H1 (cell line): ENCODE measurements at places on chromosomes 7 and 10. TPM values are rescaled to one million over a fixed set of nuclear protein-coding genes. Genes with fewer than 3 reads are reported as not detected.

The CYP3A7 gene
- total RNA-seq: not detected in 2 replicates

The CLCN1 gene
- 0.33 and 0.41 TPM in 2 replicates for total RNA-seq

The SLC16A9 gene
- 11.2 and 11.6 TPM in 2 replicates for total RNA-seq

The PTTG1IP2 gene
- not detected in 2 replicates for total RNA-seq

The DDX50 gene
- total RNA-seq: 36.5 and 39.0 TPM in 2 replicates

The PNLIPRP3 gene
- total RNA-seq: not detected in 2 replicates

The FRMPD2 gene
- 0.07 and 0.10 TPM in 2 replicates for total RNA-seq

The HOXA10 gene
- total RNA-seq: not detected in 2 replicates

The ACSM6 gene
- 0.27 TPM in 1 of 2 replicates, not detected in the other for total RNA-seq

The PVRIG gene
- total RNA-seq: not detected in 2 replicates

The DMBT1 gene
- total RNA-seq: not detected in 2 replicates

The LAMB1 gene
- 37.2 and 38.5 TPM in 2 replicates for total RNA-seq

The SFTPA1 gene
- not detected in 2 replicates for total RNA-seq

The AKR1C3 gene
- 4.5 and 4.6 TPM in 2 replicates for total RNA-seq

The KCNMA1 gene
- total RNA-seq: 9.5 and 11.1 TPM in 2 replicates

The C10orf67 gene
- 0.11 TPM in 1 of 2 replicates, not detected in the other for total RNA-seq
